Prostate gland (tissue), 2 donors: ENCODE measurements at places on chromosomes 4 and X. TPM values are rescaled to one million over a fixed set of nuclear protein-coding genes. Genes with fewer than 3 reads are reported as not detected.

The RADX gene
- total RNA-seq = 7.9 TPM

DNA sequence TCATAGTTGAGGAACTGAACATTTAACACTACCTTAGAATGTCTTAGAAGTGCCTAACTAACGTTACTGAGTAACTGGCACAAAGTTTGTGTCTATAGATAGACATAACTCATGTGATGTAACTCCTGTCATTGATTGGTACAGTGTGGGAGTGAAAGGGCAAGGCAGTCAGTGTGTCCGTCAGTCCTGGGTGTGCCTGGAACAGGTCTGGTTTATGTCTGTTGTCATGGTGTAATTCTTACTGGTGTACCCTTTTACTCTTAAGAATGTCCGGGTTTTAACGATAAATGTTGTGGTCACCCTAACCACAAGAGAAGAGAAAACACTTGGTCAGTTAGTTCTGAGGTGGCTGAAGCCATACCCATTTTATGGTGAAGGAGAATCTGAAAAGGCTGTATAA, 93.1 kb upstream of the ESX1 start:
- H3K4me1 ChIP-seq = no peaks in the 10 kb centered on the region
- no peaks in the 10 kb centered on the region for H3K27me3 ChIP-seq
- no peak overlapping the region for H3K27ac ChIP-seq
- no peak for DNase-seq
- no peak overlapping the region for H3K4me3 ChIP-seq
- no peaks in the 10 kb centered on the region for H3K36me3 ChIP-seq

- H3K4me1 ChIP-seq = no peaks in the 10 kb centered on the region
- H3K36me3 ChIP-seq = no peaks in the 10 kb centered on the region
- DNase-seq = no peak
- H3K27me3 ChIP-seq = no peaks in the 10 kb centered on the region
- H3K4me3 ChIP-seq = no peak overlapping the region
Observed at GRCh38 chr4:100869276-100869675, 351.5 kb upstream of the EMCN start.

GRCh38 chrX:17584248-17584681, 153.0 kb upstream of the SCML1 start:
- H3K4me3 ChIP-seq = no peak overlapping the region
- DNase-seq = no peak
- no peaks in the 10 kb centered on the region for H3K27me3 ChIP-seq
- no peak overlapping the region for H3K27ac ChIP-seq
- no peaks in the 10 kb centered on the region for H3K36me3 ChIP-seq

The HSFX4 gene
- not detected for total RNA-seq

The OPRPN gene
- not detected for total RNA-seq

DNA sequence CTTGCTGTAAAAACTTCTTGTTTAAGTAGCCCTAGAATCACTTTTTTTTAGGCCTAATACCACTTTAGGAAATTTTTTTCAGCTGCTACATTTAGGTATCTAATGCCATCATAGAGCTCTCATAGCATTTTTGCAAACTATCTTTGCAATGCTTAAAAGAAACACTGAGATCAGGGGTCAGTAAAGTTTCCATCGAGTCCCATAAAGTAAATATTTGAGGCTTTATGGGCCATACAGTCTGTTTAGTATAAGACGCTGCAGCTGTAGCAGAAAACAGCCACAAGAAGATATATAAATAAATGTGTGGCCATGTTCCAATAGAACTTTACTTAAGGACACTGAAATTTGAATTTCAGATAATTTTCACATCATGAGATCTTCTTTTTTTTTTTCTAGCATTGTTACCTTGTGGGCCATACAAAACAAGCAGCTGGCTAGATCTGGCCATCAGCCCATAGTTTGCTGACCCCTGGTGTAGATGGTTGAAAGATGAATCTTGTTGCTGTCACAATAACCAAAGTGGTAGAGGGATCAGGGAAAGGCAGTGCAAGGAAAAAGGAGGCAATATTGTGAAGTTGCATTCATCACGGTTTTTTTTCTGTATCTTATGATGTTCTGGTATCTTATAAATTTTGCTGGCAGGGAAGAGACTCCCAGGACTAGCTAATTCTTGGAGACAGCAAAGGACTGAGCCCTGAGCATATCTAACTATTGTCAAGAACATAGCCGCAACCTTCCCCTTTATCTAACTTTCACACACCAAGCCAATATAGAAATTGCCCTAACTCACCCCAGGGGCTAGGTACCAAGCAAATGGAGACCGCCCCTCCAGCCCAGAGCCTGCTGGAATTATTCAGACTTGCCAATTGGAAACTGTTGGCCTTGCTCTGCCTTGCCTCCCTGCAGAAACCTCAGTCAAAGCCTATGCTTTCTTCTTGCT, 46.6 kb downstream of the RASGEF1B start:
- no peak for DNase-seq
- H3K4me3 ChIP-seq = no peak overlapping the region
- H3K4me1 ChIP-seq = no peaks in the 10 kb centered on the region

- H3K4me1 ChIP-seq = no peaks in the 10 kb centered on the region
- peak within 1 kb of the TSS; percentile 81 for H3K27ac ChIP-seq
- DNase-seq = no peak
- peak within 1 kb of the TSS; percentile 30 for H3K4me3 ChIP-seq
Observed at GRCh38 chrX:154374313-154375155, at the start of gene FLNA. TSS of gene FLNA (minus strand) at chrX:154374634. CDS start at chrX:154371245, 3,389 bp downstream.

The BEX5 gene
- 3.2 TPM for total RNA-seq

DNA sequence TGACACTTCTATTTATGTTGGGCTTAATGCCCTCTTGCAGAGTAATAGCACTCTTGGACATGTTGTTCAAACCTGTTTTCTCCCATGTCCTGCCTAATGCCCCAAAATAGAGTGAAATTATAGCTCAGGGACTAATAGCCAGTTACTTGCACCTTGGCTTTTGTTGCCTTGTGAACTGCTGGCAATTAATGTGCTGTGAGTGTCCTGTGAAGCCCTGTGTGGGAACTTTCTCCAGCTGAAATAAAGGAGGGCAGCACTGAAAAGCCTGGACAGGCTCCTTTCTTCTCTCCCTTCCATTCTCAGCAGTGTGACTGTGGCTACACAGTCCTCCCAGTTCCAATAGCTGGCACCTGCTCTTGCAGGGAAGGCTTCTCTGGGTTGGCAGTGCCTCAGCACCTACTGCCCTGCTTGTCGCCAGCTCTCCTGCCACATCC, 72.4 kb downstream of the DCLK2 start:
- no peak overlapping the region for H3K27ac ChIP-seq
- no peaks in the 10 kb centered on the region for H3K4me1 ChIP-seq
- no peak for DNase-seq
- H3K36me3 ChIP-seq = no peaks in the 10 kb centered on the region

DNA sequence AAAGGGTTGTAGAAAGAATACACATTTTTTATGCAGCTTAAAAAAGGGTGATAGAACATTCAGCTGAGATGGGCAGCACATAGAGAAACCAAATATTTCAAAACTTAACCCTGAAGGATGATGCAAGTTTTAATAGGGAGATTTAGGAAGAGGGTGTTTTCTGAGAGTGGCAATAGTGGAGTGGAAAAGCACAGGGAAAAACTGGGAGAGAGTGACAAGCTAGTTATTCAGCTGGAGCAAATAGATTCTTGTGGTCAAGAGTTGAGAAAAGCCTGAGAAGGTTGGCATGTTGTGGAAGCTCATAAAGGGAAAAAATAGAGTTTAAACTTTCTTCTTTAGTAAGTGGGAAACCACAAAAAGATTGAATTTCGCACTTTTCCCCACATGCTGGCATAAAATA, 359.6 kb upstream of the PITX2 start:
- no peaks in the 10 kb centered on the region for H3K4me1 ChIP-seq
- no peaks in the 10 kb centered on the region for H3K36me3 ChIP-seq
- no peak overlapping the region for H3K4me3 ChIP-seq
- no peaks in the 10 kb centered on the region for H3K27me3 ChIP-seq

- H3K4me3 ChIP-seq = no peak overlapping the region
- DNase-seq = no peak
- H3K4me1 ChIP-seq = no peaks in the 10 kb centered on the region
- no peak overlapping the region for H3K27ac ChIP-seq
Observed at GRCh38 chr4:109278594-109279031, 23.8 kb downstream of the COL25A1 start.

- H3K27ac ChIP-seq = no peak overlapping the region
- H3K36me3 ChIP-seq = no peaks in the 10 kb centered on the region
- DNase-seq = no peak
- H3K4me1 ChIP-seq = no peaks in the 10 kb centered on the region
- no peaks in the 10 kb centered on the region for H3K27me3 ChIP-seq
Observed at GRCh38 chrX:153519569-153520286, 2.3 kb downstream of the ATP2B3 start.
